Airway epithelial cell (primary cell): ENCODE measurements at places on chromosomes 5 and 9. TPM values are rescaled to one million over a fixed set of nuclear protein-coding genes. Genes with fewer than 3 reads are reported as not detected.

SLCO6A1 gene
- 0.14 TPM in 1 of 2 replicates, not detected in the other for total RNA-seq

MEF2C gene
- total RNA-seq: 0.42 and 2.1 TPM in 2 replicates

BARX1 gene
- total RNA-seq: not detected in 2 replicates

HAUS6 gene
- 12.9 and 13.7 TPM in 2 replicates for total RNA-seq

CATSPER3 gene
- total RNA-seq: 0.07 TPM in 1 of 2 replicates, not detected in the other

FBLL1 gene
- not detected in 2 replicates for total RNA-seq

GPR107 gene
- 12.3 and 20.6 TPM in 2 replicates for total RNA-seq

RFESD gene
- total RNA-seq: 0.98 and 2.2 TPM in 2 replicates

LRRC19 gene
- total RNA-seq: not detected in 2 replicates

TMED9 gene
- total RNA-seq: 134 and 136 TPM in 2 replicates

SCGB3A1 gene
- total RNA-seq: 0.60 TPM in 1 of 2 replicates, not detected in the other

MACIR gene
- total RNA-seq: 8.4 and 9.2 TPM in 2 replicates

CCNI2 gene
- total RNA-seq: 0.49 and 0.93 TPM in 2 replicates

IL17B gene
- 0.63 TPM in 1 of 2 replicates, not detected in the other for total RNA-seq

CYFIP2 gene
- total RNA-seq: 10.8 and 11.7 TPM in 2 replicates

EQTN gene
- 0.78 TPM in 1 of 2 replicates, not detected in the other for total RNA-seq

HMHB1 gene
- total RNA-seq: not detected in 2 replicates

ADAMTS19 gene
- under 0.01 and 0.35 TPM in 2 replicates for total RNA-seq

SPATA31E1 gene
- not detected in 2 replicates for total RNA-seq

TAF11L10 gene
- not detected in 2 replicates for total RNA-seq
